AG04449 (cell line): ENCODE measurements at places on chromosomes 7 and 10.
A peak's percentile ranks its signal among the peaks of the same experiment; 100 is the strongest.

GRCh38 chr7:2336626-2337299 is 17.9 kb upstream of the EIF3B start:
- DNase-seq, result no peak

DNA sequence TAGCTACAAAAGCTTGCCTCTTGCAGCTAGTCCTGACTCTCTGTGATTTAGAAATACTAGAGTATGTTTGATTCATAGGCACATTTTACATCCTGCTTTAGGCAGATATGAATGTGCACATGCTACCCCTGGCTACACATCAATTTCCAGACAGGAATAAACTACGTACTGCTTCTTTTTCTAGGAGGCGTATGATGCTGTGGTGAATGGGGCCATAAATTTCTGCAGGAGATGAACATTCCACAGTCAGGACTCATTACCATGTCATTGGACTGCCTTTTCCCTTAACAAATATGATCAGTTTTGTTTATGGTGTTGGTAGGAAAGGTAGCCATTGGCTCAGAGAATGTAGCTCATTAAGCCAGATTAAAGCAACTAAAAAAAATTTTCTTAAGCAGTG is 50.1 kb upstream of the IFRD1 start:
- DNase-seq, result peak; percentile 50

GRCh38 chr10:130456616-130457015 is 320.4 kb downstream of the GLRX3 start:
- DNase-seq, result no peak

GRCh38 chr10:3700531-3701076 is 84.4 kb downstream of the KLF6 start:
- no peak for DNase-seq

DNA sequence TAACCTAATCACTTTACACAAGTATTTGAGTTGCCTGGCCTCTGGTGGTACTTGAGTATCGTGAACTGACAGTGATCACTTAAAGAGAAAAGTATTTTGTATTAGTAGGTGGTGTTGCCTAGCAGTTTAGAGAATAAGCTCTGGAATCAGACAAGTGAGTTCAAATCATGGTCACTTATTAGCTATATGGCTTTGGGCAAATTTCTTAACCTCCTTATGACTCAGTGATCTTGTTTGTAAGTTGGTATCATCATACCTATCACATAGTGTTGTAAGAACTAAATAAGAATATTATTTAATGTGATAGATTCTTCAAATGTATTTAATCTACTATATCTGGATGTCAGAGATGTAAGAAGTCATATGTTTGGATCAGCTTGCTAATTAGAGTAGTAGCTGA is 163.8 kb downstream of the RNF133 start:
- no peak for DNase-seq

GRCh38 chr7:117062300-117062699 is 109.0 kb downstream of the ST7 start:
- no peak for DNase-seq

DNA sequence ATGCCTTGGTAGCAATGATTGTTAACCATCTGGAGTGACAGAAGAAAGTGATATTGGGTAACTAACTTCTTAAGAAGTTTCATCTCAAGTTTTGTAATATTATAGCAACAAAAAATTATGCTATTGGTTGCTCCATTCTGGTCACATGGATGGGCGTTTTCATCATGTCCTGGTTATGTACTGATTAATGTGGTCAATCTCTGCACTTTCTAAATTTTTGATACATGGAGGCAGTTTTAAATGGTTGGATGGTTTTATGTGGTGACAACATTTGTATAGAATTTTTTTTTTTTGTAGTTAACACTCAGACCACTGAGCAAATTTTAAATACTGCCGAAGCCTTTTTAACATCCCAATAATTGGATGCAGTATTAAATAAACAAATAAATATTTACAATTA is 55.2 kb upstream of the CCAR1 start:
- peak; percentile 41 for DNase-seq

DNA sequence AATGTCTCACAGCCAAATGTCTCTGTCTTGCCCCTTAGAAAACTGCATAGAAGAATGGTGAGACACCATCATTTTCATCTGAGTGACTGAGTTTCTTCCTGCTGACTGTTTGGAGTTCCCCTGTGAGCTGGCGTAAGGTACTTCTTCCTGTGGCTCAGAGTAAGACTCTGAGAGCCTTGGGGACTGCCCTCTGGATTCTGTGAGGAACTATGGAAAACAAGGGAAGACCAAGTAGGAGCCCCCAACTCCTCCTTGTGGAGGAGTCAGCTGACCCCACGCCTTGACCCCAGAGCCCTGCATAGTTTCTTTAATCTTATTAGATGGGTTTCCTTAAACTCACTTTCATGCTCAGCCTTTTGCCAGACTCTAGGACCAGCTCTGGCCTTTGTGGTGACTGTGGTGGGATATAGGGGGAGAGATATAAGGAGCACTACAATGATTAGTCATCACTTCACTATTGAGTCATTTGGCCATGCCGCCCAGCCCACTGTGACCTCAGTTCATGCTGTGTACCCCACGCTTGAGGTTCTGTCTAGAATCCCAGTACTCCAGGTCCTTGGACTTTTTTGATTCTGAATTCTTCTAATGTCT is 51.8 kb upstream of the FAM133B start:
- peak; percentile 38 for DNase-seq

- DNase-seq, result no peak
These were observed 3.5 kb downstream of the EBF3 start for GRCh38 chr10:129960481-129961156.

DNA sequence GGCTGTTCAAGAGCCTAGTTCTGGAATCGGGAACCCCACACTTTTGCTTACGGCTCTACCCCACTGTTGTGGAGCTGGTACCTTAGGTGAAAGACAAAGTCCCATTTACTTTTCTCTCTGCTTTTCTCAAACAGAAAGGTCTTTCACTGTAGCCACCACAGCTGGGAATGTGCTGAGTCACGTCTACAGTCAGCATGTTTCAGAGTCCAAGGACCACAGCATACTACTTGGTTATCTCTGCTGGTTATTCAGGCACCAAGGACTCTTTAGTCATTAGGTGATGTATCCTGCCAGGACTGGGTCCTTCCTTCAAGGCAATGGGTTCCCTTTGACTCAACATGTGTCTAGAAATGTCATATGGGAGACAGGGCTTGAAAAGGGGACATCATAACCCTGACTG is 266.8 kb upstream of the STEAP1 start:
- no peak for DNase-seq

DNA sequence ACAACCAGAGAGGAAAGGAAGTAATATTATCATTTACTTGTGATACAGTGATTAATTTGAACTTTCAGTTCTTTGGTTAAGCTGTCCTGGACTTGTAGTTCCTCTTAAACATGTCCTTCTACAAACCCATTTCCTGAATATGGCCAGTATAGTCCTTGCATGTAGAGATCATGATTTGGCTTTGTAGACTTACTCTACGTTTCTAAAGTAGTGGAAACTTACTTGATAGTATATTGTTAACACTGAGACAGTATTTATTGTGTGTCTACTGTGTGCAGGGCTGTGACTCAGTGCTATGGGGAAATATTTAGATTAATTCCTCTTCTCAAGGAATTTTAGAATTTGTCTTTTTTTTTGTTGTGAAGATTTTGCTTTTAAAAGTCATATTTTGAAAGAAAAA is 109.5 kb downstream of the NRF1 start:
- DNase-seq, result no peak

- DNase-seq, result no peak
These were observed 26.4 kb downstream of the BMPR1A start for GRCh38 chr10:86782701-86783418.

GRCh38 chr10:10845185-10845584 is 172.5 kb upstream of the CELF2 start:
- no peak for DNase-seq

DNA sequence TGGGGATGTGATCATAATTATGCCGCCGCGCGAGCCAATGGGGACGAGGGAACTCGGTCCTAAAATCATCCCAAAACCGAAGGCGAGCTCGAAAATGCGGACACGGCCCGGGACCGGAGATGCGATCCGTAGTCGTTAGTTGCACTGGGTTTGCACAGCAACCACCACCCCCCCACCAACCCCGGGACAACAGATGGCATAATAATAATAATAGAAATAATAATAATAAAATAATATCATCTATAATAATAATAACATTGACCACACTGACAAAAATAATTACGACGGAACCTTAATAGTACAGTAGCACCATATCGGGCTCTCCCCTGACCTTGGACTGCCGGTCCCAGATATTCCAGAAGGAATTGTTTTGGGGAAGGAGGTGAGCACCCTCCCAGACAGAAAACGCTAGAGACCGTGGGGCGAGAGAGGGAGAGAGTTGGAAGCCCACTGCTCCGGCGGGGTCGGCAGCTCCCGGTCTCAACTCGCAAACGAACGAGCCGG is 1.1 kb upstream of the EMX2 start:
- DNase-seq, result peak; percentile 62

DNA sequence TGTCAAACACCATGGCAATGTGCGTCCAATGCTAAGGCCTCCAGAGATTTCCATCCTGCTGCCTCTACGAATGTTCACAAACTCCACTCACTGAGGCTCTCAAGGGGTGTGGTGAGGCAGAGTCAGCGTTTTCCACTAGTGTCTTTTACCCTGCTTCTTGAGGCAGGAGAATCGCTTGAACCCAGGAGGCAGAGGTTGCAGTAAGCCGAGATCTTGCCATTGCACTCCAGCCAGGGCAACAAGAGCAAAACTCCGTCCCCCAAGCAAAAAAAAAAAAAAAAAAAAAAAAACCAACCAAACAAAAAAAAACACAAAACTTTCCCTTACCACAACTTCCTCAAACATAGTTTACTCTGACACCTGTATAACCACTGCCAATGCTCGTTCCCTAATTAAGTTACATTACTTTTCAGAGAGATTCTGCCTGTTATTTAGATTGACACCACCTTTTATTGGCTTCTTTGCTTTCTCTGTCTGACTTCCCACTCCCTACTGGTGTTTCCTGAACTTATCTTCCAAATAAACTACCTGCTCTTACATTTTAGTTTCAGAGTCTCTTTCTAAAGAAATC is 102.1 kb upstream of the ZNF746 start:
- no peak for DNase-seq

DNA sequence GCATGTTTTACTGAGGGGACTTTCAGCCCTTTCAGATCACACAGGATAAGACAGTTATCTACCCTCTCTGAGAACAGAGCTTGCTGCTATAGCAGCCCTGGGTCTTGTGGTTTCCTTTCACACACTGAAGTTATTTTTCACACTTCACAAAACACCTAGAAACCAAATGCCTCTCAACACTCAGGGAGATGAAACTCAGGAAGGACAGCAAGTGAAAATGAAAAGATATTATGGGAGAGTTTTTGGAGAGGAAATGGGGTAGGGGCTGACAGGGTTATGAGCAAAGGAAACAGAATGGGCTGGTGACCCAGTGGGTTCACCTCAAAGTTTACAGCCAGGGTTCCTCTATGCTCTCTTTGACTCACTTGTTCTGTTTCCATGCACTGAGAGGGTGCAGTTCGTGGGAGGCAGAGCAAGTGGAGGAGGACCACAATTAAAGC is 17.0 kb upstream of the GIMAP2 start:
- DNase-seq, result no peak

- DNase-seq, result no peak
These were observed 59.2 kb downstream of the TRIM24 start for GRCh38 chr7:138519061-138519798.

GRCh38 chr10:87928996-87929395 is 65.6 kb downstream of the PTEN start:
- DNase-seq, result no peak

GRCh38 chr7:26815426-26815825 is 49.0 kb downstream of the SKAP2 start:
- DNase-seq, result no peak

GRCh38 chr10:63576501-63576900 is 55.3 kb downstream of the REEP3 start:
- DNase-seq, result no peak

GRCh38 chr10:119225083-119225658 is 17.8 kb downstream of the GRK5 start:
- DNase-seq, result no peak

DNA sequence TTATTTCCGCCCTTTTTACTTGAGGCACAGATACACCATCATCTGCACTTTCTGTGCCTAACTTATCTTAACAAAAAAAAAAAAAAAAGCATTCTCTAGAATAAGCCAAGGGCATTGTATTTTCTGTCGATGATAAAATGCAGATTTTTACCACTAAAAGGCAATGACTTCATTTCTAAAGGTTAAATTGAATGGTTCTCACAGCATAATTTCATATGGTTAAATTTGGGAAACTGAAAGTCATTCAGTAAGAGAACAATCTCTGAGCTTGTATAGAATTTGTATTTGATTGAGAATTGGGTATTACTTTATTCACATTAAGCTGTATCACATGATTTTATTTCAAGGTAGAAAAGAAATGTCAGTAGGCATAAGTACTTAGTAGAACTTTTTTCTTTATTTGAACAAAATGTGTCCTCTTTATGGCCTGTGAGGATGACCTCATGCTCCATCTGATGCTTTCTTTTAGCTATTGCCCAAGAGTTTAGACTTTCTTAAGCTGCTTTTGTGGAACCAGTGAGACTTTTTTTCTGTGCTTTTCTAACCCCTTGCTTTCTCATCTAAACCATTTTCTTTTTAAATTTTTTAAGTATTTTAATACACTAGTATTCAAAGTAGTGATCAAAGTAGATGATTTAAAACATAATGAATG is 110.3 kb downstream of the LRRC4 start:
- no peak for DNase-seq

DNA sequence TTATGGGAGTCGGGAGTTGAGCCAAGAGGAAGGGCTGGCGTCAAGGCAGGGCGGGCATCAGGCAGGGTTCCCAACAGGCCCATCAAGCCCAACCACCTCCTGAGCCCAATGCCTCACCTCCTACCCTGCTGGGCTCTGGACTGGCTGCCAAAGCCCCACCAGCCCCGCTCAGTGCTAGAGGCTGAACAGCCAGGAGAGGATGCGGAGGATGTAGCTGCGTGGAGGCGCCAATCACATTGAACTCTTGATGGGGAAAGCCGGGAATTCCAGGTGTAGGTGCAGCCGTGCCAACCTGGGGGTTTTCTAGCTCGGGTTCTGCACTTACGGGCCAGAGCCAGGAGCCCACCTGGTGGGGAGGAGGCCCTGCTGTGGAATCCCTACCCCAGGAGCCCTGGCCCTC is 12.9 kb downstream of the ATP5MF start:
- DNase-seq, result no peak

DNA sequence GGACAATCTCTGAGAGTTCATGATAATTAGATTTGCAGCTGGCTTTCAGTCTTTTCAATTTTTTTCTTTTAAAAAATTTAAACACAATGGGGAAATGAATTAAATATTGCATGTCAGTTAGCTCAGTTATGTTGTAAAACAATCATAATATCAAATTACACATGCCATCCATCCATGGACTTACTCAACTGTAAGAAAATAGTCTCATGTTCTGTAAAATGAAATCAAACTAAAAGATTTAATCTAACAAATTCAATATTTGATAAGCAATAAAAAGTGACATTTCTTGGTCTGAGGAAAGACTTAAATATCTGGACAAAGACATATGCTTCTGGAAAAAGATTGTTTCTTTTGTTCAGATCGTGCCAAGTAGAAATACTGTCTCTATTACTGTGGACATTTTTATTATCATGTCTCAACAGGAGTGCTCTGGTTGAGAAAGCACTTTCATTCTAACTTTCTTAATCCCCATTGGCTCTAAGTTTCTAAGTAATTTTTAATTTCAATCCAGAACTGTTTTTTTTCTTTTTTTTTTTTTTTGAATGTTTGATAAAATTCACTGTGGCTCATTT is 179.2 kb upstream of the FAM3C start:
- no peak for DNase-seq
